Tibial nerve (tissue), 4 donors: ENCODE measurements at places on chromosomes 6 and 20. TPM values are rescaled to one million over a fixed set of nuclear protein-coding genes. Genes with fewer than 3 reads are reported as not detected.

The BPIFB2 gene
- total RNA-seq, result not detected

The TP53TG5 gene
- total RNA-seq, result not detected

DNA sequence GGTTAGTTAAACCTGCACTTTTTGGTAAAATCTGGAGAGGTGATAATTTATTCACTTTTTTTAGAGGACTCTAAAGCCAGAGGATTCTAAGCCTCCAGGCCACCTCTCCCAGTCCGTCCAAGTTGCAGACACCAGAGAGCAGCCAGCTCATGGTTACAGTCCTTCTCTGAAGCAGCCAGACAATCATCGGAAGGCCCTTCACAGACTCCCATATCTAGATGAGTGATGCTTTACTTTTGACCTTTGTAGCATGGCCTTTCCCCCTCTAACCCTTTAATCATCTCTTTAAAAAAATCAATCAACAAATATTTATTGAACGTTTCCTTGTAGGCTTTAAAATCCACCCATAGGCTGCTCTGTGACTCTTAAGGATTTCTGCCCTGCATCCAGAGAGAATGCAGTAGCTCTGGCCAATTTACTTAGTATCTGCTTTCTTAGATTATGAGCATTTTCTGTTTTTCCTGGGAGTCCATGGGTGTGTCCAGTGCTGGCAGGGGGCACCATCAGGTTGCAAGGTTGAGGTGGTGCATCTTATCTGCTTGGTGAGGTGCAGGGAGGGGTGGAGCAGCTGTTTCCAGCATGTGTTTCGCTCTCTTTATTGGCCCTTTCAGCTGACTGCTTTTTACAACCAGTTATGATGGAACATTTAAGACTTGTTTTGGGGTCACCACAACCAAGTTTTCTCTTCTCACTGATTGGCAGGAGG, 58.6 kb downstream of the JARID2 start:
- no peak for DNase-seq

- no peak for DNase-seq
Observed at GRCh38 chr6:150333585-150333941, 35.2 kb upstream of the IYD start.

DNA sequence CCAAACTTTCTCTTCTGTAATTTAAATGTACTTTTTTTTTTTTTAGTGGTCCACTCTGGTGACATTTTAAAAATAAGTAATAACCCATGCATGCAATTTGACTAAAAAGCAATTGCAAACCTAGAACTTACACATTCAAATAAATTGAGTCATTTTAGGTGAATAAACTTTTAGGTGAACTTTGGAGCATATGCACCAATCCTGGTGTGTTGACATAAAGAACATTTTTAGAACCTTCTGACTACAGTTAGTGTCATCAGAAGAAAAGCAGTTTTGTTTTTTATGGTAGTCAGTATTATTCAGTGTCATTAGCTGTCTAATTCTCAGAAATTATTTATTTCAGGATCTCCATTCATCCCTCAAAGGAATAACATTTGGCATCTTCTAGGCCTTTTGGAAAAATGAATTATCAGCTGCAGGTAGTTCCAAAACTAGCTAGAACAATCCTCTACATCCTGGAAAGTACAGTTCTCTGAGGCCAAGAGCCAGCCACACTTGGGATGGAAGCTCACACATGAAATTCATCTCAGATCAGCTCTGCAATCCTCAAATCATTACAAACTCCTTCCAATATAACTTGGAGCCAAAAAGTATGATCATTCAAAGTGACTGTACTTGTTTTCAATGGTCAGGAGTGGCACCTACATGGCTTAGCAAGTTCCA, 38.5 kb upstream of the SIM1 start:
- DNase-seq, result no peak

- DNase-seq, result no peak
Observed at GRCh38 chr6:12404651-12405050, 114.5 kb downstream of the EDN1 start.

DNA sequence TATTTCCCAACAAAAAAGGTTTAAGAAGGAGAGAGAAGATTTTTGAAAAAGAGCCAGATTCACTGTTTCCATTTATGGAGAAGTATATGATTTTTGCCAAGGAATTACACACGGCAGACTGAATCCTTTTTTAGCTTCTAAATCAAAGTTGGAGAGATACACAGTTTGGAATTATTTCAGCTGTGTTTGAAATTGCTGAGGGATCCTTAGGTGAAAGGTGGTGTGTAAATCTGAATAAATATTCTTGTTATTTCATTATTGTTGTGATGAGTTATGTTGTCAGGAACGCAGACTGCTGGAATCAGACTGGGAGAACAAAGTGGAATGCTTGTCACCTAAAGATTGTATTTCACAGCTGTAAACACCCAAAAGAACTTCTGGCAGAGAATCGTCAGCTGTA, 168.5 kb upstream of the AKIRIN2 start:
- no peak for DNase-seq

GRCh38 chr20:50246367-50247195, 56.0 kb downstream of the CEBPB start:
- no peak for DNase-seq

The C6orf118 gene
- total RNA-seq, result not detected

DNA sequence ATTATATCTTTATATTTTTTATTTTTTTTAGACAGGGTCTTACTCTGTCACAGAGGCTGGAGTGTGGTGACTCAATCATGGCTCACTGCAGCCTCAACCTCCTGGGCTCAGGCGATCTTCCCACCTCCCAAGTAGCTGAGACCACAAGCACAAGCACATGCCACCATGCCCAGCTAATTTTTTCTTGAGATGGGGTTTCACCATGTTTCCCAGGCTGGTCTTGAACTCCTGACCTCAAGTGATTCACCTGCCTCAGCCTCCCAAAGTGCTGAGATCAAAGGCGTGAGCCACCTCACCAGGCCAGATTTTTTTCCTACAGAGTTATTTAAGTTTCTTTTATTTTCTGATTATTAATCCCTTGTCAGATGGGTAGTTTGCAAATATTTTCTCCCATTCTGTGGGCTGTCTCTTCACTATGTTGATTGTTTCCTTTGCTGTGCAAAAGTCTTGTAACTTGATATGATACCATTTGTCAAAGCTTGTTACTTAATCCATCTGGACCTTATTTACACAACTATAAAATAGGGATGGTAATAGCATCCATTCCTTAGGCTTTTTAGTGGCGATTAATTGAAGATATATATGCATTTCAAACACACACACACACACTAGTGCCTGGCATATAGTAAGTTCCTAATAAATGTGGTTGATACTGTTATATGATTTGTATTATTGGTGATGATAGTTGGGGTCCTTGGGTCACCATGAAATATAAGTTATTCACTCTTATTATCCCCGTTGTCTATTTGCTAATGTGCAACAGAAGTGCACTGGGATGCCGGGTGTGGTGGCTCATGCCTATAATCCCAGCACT, 187.1 kb downstream of the BCAS1 start:
- DNase-seq, result no peak

GRCh38 chr6:79862711-79863110, 84.6 kb downstream of the ELOVL4 start:
- DNase-seq, result no peak

- DNase-seq, result peak; percentile 80
Observed at GRCh38 chr6:89432875-89433251, at the start of gene ANKRD6. ANKRD6 (plus strand) TSS chr6:89433152; CDS start chr6:89566977, 133,825 bp downstream.

DNA sequence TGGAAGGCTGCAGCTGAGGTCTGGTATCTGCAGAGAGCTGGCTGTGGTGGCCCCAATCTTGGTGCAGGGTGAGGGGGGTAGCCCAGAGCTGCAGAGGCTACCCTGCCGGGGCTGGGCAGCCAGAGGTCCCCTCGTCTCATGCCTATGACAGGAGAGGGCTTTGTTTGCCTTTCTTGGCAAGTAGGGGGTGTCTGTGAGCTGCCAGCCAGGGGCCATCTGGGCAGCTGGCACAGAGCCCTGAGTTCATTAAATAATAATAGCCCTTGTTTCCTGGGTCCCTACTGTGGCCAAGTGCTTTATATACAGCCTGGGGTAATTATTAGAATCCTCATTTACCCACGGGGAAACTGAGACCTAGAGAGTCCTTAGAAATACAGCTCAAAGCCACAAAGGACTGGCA, 66.6 kb downstream of the EZR start:
- no peak for DNase-seq

DNA sequence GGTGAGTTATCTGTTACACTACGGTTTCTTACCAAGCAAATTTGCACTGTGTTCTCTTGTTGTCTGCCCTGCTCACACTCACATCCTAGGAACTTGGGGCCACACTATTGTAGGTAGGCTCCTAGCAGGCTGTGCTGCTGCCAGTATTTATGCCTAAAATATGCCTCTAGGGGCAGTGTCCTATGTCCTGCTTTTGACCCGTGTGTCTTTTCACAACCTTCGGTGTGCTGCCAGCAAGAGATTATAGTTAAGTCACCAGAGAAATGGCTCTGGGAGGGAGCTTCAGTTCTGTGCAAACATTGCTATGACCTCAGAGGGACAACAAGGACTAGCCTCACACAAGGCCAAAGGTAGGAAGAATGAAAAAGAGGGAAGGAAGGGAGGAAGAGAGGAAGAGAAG, 8.9 kb upstream of the TAAR5 start:
- no peak for DNase-seq

DNA sequence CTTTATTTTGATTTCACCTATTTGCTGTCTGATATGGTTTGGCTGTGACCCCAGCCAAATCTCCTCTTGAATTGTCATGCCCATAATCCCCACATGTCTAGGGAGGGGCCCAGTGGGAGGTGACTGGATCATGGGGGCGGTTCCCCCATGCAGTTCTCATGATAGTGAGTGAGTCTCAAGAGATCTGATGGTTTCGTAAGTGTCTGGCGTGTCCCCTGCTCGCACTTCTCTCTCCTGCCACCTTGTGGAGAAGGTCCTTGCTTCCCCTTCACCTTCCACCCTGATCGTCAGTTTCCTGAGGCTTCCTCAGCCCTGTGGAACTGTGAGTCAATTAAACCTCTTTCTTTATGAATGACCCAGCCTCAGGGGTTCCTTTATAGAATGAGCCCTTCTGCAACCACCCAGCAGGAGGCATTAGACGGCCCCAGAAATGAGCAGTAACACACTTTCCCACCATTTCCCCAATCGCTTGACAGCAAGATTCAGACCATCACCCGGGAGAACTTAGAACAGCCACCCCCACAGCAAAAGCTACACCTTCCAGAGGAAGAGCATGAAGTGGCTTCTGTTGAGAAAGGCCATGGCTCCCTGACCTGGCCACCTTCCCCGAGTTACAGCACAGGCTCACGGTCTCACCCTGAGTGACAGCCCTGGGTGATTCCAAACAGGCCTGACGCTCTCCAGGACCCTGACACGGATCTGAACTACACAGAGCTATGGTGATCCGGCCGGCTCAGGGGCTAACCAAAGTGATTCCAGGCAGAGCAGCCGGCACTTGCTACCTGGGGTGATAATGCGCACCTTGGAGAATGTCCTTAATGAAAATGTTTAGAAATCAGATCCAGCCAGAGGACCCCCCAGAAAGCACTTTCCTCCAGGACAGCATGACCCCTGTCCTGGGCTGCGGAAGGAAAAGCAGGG, 131.2 kb upstream of the CDH4 start:
- peak; percentile 71 for DNase-seq

- DNase-seq, result no peak
Observed at GRCh38 chr6:129331450-129332138, 378.4 kb downstream of the ARHGAP18 start.

The RIN2 gene
- 65.1 TPM for total RNA-seq

GRCh38 chr6:111624401-111625098, 18.9 kb upstream of the TRAF3IP2 start:
- DNase-seq, result no peak

The CST7 gene
- total RNA-seq, result 6.1 TPM

- no peak for DNase-seq
Observed at GRCh38 chr20:24388828-24389380, 80.5 kb upstream of the SYNDIG1 start.

DNA sequence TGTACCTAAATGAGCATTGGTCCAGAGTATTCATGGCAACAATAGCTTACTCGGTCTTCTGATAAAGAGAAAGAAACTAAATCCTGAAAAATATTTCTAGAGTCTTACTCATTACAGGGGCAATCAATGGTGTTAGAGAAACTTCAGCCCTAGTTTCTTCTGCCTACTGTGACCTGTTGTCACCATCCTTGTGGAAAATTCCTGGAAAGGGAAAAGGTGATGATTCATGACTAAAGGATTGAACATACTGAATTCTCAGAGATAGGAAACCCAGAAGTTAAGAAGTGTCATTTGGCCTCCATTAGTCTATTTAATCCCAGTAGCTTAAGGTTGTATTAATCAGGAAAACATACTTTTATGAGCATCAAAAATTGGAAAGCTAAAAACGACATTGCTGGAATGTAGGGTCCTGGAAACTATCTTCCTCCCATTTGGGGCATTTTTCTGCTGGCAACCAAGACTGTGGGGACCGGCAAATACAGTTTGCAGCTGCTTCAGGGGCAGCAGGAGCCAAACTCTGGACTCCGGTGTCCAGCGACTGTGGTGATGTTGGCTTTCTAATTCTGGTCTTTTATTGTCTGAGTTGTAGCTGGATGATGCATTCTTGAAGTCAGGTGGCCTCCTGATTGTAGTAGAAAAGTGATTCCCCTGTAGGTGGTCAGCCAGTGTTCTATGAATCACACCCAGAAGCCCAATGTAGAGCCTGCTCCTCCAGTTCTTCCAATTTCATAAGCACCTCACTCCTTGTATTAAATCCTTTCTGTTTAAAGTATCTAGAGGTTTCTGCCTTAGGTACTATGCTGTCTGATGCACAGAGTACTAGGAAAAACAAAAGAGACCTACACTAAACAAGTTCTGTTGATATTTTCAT, 67.6 kb downstream of the LCA5 start:
- no peak for DNase-seq

- no peak for DNase-seq
Observed at GRCh38 chr6:147418523-147418922, 90.0 kb upstream of the SAMD5 start.

The COQ3 gene
- 1.5 TPM for total RNA-seq

The OGFRL1 gene
- 76.5 TPM for total RNA-seq

The SALL4 gene
- total RNA-seq, result 0.66 TPM

DNA sequence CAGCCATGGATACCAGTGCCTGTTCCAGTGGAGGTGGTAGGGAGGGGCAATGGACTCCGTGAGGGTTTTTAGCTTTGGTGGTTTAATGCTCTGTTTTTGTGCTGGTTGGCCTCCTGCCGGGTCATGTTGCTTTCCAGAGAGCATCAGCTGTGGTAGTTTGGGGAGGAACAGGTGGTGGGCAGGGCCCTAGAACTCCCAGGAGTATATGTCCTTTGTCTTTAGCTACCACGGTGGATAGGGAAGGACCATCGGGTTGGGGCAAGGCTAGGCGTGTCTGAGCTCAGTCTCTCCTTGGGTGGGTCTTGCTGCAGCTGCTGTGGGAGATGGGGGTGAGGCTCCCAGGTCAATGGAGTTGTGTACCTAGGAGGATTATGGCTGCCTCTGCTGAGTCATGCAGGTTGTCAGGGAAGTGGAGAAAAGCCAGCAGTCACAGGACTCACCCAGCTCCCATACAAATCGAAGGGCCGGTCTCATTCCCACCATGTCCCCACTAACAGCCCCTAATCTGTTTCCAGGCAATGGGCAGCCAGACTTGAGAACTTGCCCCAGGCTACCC, 38.9 kb downstream of the MRAP2 start:
- no peak for DNase-seq
